ENCODE measurements at places on chromosomes 5 and 9.

DNA sequence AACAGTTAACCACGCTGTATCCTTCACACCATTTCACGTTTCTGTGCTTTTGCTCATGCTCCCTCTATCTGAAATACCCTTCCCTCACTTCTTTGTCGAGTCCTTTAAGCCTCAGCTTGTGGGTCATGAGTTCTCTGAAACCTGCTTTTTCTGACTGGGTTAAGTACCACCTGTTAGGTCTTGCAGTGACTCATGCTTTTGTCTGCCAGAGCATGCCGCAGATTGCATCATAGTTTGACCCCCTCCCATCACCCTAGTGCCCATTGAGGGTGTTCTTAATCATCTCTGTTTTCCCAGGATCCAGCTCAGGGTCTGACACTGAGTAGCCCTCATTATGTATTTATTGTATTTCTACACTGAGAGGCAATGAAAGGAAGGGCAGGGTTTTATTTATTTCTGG lies 190.2 kb downstream of the ASTN2 start:
- H3K27ac ChIP-seq: no peak overlapping the region
- H3K4me1 ChIP-seq: no peaks in the 10 kb centered on the region
- DNase-seq: no peak
- no peaks in the 10 kb centered on the region for H3K36me3 ChIP-seq

DNA sequence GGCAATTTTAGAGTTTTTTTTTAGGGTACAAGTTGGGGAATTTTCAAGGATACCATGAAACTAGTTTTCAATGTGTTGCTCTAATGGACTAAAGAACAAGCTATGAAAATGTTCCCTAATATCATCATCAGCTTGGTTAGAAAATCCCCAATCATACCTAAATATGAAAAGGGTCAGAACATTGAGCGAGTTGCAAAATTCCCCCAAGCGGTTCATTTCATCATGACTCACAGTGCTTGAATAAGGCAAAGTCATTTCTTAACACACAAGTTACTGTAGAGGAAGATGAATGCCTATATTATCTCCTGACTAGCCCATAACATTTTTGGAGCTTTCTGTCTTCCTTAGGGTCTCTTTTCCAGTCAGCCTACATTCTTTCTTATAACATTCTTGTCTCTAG lies 62.7 kb downstream of the ST8SIA4 start:
- no peaks in the 10 kb centered on the region for H3K4me1 ChIP-seq
- H3K36me3 ChIP-seq: no peaks in the 10 kb centered on the region
- no peak overlapping the region for H3K4me3 ChIP-seq
- H3K27ac ChIP-seq: no peak overlapping the region

- H3K27ac ChIP-seq: no peak overlapping the region
- no peaks in the 10 kb centered on the region for H3K4me1 ChIP-seq
- H3K36me3 ChIP-seq: no peaks in the 10 kb centered on the region
- H3K27me3 ChIP-seq: no peaks in the 10 kb centered on the region
- no peak overlapping the region for H3K4me3 ChIP-seq
- DNase-seq: no peak
Measured at GRCh38 chr9:132697230-132697629, 27.0 kb downstream of the GTF3C4 start.

- no peaks in the 10 kb centered on the region for H3K36me3 ChIP-seq
- no peaks in the 10 kb centered on the region for H3K27me3 ChIP-seq
- no peaks in the 10 kb centered on the region for H3K4me1 ChIP-seq
- H3K4me3 ChIP-seq: no peak overlapping the region
Measured at GRCh38 chr5:164721656-164722055, 1216.2 kb downstream of the MAT2B start.

GRCh38 chr9:135504262-135505243 lies 4.1 kb downstream of the MRPS2 start:
- H3K4me3 ChIP-seq: no peak overlapping the region
- H3K36me3 ChIP-seq: peaks cover 31% of the 10 kb centered on the region
- H3K4me1 ChIP-seq: peaks cover 32% of the 10 kb centered on the region
- H3K27me3 ChIP-seq: no peaks in the 10 kb centered on the region

GRCh38 chr5:10800852-10801251 lies 39.8 kb upstream of the DAP start:
- DNase-seq: no peak
- H3K27ac ChIP-seq: no peak overlapping the region
- no peak overlapping the region for H3K4me3 ChIP-seq
- no peaks in the 10 kb centered on the region for H3K36me3 ChIP-seq
- H3K27me3 ChIP-seq: peaks cover 16% of the 10 kb centered on the region

- H3K27ac ChIP-seq: no peak overlapping the region
- no peak overlapping the region for H3K4me3 ChIP-seq
- H3K36me3 ChIP-seq: peaks cover 100% of the 10 kb centered on the region
- DNase-seq: no peak
- H3K27me3 ChIP-seq: no peaks in the 10 kb centered on the region
Measured at GRCh38 chr5:151132963-151133362, 24.6 kb downstream of the ANXA6 start.

DNA sequence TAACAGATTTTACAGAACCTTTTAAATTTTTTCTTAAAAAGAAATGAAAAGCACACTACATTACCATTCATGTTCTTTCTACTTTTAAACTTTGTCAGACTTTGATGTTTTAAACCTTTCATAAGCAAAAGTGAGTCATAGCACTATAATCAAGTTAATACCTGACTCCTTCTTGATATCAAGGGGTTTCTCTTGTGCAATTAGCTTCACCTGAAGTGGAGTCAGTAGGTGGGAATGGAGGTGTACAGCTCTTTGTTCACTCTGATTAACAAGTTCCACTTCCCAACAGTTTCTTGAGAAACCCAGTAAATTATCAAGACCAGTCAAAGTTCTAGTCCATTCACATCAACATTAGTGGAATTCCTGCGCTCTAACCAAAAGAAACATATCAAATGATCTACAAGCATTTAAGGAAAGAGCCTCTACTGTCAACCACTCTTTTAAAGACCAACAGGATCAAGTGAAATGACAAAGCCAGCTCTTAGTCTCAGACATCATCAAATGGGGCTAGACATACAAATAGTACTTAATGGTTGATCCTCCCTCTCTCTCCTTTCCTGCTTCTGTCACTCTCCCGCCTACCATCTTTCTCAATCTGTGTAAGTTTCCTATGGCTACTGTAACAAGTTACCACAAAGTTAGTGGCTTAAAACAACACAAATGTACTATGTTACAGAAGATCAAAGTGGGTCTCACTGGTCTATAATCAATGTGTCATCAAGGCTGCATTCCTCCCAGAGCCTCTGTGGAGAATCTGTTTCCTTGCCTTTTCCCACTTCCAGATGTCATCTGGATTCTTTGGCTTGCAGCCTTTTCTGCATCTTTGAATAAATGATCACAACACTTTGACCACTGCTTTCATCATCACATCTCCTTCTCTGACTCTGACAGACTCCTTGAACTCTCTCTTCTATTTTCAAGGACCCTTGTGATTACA lies 68.0 kb downstream of the HINT1 start:
- no peak overlapping the region for H3K27ac ChIP-seq
- H3K4me3 ChIP-seq: no peak overlapping the region
- DNase-seq: no peak
- H3K36me3 ChIP-seq: no peaks in the 10 kb centered on the region
- H3K4me1 ChIP-seq: no peaks in the 10 kb centered on the region

- peaks cover 14% of the 10 kb centered on the region for H3K36me3 ChIP-seq
- H3K4me1 ChIP-seq: peaks cover 60% of the 10 kb centered on the region
- DNase-seq: peak; percentile 98
- H3K4me3 ChIP-seq: no peak overlapping the region
- no peak overlapping the region for H3K27ac ChIP-seq
Measured at GRCh38 chr5:672329-673160, 20.6 kb downstream of the TPPP start.

DNA sequence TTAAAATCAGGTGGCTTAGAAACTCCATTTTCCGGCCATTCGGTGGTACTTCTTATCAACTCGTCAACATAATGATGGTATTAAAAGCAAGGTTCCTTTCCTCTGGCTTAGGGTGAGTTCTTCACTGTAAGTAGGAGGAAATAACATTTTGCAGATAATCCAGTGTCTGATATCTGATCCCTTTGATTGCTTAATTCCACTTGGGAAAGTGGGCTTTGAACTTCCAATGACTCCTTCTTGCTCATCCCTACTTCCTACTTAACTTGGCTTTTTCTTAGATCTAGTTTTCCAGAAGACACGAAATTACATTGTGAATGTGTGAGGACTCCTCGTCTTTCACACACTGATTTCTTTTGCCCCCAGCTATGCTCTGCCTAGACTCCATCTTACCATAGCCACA lies 31.5 kb downstream of the DDX31 start:
- H3K27ac ChIP-seq: no peak overlapping the region
- H3K27me3 ChIP-seq: no peaks in the 10 kb centered on the region
- no peak for DNase-seq
- H3K4me3 ChIP-seq: no peak overlapping the region
- peaks cover 69% of the 10 kb centered on the region for H3K36me3 ChIP-seq

DNA sequence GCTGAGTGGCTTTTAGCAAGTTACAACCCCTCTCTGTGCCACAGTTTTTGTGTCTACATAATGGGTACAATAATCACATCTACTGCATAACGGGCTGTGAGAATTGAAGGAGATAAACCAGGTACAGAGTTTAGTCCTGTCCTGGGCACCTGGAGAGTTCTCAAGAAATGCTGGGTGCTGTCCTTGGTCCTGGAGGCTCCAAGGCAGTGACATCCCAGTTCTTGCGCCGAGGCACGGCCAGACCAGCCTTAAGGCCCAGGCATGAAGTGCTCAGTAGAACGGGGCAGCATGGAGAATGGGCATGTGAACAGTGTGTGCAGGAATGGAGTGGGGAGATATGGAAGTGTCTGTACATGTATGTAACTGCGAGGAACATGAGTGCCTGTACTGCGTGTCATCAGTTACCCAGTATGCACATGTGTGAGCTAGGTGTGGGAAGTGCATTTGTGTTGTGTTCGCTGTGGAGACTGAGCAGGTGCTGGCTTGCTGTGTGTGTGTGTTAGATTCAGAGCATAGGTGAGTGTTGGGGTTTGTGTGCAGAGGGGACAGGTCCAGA lies 6.3 kb upstream of the UNC5A start:
- peak; percentile 29 for DNase-seq
- H3K27me3 ChIP-seq: peaks cover 60% of the 10 kb centered on the region
- H3K4me1 ChIP-seq: peaks cover 5% of the 10 kb centered on the region
- no peak overlapping the region for H3K27ac ChIP-seq
- no peak overlapping the region for H3K4me3 ChIP-seq
- no peaks in the 10 kb centered on the region for H3K36me3 ChIP-seq

- H3K4me3 ChIP-seq: no peak overlapping the region
- H3K36me3 ChIP-seq: no peaks in the 10 kb centered on the region
- peaks cover 4% of the 10 kb centered on the region for H3K4me1 ChIP-seq
- no peak overlapping the region for H3K27ac ChIP-seq
- H3K27me3 ChIP-seq: peaks cover 5% of the 10 kb centered on the region
Measured at GRCh38 chr5:69007163-69007562, 86.7 kb upstream of the SLC30A5 start.

GRCh38 chr5:150503386-150503785 lies 4.5 kb upstream of the NDST1 start:
- H3K4me1 ChIP-seq: peaks cover 81% of the 10 kb centered on the region
- H3K36me3 ChIP-seq: peaks cover 76% of the 10 kb centered on the region
- DNase-seq: no peak

GRCh38 chr5:74851684-74852353 lies 14.4 kb downstream of the FAM169A start:
- H3K36me3 ChIP-seq: no peaks in the 10 kb centered on the region
- no peak for DNase-seq
- H3K27ac ChIP-seq: no peak overlapping the region
- H3K27me3 ChIP-seq: no peaks in the 10 kb centered on the region
- H3K4me3 ChIP-seq: no peak overlapping the region
- no peaks in the 10 kb centered on the region for H3K4me1 ChIP-seq

DNA sequence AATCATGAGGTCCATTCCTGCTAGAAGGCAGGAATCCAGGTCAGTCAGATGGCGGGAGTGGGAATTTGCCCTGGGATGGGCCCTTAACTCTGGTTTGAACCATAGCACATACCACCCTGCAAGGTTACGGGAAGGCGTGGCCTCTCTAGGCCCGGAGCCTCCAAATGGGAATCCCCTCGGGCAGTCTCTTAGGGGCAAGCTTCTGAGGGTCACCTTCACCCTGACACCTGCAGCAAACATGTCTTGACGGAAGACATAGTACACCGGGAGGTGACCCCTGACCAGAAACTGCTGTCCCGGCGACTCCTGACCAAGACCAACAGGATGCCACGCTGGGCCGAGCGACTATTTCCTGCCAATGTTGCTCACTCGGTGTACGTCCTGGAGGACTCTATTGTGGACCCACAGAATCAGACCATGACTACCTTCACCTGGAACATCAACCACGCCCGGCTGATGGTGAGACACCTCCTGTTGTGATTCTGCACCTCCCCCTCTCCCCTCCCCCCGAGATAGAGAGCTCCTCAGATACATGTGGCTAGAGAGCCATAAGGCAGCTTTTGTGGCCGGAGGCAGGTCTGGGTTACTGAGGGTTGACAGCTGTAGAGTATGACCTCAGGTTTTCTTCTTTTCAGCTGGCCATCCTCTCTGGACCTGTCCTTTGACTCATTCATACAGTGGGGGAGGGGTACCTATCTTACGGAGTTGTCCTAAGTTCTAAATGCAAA lies 957 bp downstream of the PRELID1 start:
- DNase-seq: peak; percentile 47
- H3K36me3 ChIP-seq: peaks cover 52% of the 10 kb centered on the region
- H3K27me3 ChIP-seq: no peaks in the 10 kb centered on the region
- peak overlapping the region; percentile 35 for H3K27ac ChIP-seq
- peak overlapping the region; percentile 81 for H3K4me3 ChIP-seq

DNA sequence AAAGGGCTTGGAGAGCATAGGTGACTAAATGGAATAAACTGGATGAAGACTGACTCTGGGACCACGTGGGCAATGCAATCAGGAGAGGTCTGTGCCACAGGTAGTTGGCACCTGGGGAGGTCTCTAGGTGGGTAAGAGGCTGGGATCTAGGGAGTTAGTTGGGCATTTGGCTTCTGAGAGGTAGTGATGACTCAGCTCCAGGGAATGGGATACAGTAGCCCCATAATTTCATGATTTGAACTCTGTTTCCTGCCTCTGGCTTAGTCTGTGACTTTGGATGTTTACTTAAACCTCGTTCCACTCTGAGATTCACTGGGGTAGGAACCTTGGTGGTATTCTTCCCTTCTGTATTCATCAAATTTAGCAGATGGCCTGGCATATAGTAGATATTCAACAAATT lies 240.8 kb downstream of the KIF4B start:
- no peak overlapping the region for H3K27ac ChIP-seq
- no peaks in the 10 kb centered on the region for H3K27me3 ChIP-seq
- H3K4me3 ChIP-seq: no peak overlapping the region
- no peak for DNase-seq

- H3K4me3 ChIP-seq: peak overlapping the region; percentile 69
- peak; percentile 53 for DNase-seq
- no peaks in the 10 kb centered on the region for H3K36me3 ChIP-seq
- no peak overlapping the region for H3K27ac ChIP-seq
- H3K4me1 ChIP-seq: peaks cover 8% of the 10 kb centered on the region
- H3K27me3 ChIP-seq: peaks cover 70% of the 10 kb centered on the region
Measured at GRCh38 chr5:14581891-14582796, 552 bp downstream of the OTULINL start.

DNA sequence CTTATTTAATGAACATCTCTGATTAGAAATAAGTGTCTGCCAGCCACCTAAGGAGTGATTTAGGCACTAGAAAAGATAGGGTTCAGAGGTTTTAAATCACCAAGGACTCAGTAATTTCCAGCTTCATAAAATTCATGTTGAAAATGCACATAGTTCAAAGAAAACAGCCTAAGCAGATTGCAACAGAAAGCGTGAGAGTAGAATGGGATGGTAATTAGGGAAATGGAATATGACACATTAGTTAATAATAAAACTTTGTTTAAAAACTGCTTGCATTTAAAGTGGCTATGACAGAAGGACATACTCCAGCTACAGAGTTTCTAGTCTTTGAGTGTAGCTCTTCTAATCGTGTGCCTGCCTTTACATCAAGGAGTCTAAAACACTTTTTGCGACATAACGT lies 490.8 kb downstream of the TLE4 start:
- H3K4me3 ChIP-seq: no peak overlapping the region
- no peak for DNase-seq
- H3K27ac ChIP-seq: peak overlapping the region; percentile 94
- no peaks in the 10 kb centered on the region for H3K27me3 ChIP-seq

All from mesenchymal stem cell (in vitro differentiated cells and primary cell).